ENCODE measurements at places on chromosomes 3 and 15.

- DNase-seq = no peak
Observed at GRCh38 chr3:102537123-102537522, 102.3 kb downstream of the ZPLD1 start.

- DNase-seq = no peak
Observed at GRCh38 chr3:128498901-128499530, 6.0 kb upstream of the GATA2 start.

GRCh38 chr3:52090131-52090932 is 34.0 kb upstream of the DUSP7 start:
- DNase-seq = no peak

GRCh38 chr3:140180603-140181002 is 245.6 kb downstream of the CLSTN2 start:
- DNase-seq = no peak

DNA sequence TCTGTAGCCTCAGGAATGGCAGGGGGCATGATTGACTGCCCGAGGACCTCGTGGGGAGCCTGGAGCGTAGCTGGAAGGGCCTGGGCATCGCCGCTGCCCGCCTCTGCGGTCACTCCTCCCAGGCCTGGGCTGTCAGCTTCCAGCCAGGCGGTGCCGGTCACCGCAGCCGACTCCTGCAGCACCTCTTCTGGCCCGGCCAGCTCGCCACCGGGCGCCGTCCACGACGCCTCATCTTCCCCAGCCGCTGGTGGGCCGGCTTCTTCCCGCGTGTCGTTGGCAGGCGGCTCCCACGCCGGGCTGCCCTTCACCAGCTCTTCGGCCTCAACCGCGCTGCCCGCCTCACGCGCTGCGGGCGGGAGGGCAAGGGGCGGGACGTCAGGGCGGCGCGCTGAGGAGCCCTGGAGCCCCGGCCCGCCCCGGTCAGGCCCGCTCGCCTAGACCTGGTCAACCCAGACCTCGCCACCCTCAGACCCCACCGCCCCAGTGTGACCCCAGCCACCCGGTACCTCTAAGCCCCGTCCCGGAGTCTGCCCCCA is 1.0 kb downstream of the CSPG5 start:
- DNase-seq = no peak

- no peak for DNase-seq
Observed at GRCh38 chr15:38215707-38216106, 36.9 kb upstream of the SPRED1 start.
